ENCODE measurements at places on chromosomes 5 and 9.

DNA sequence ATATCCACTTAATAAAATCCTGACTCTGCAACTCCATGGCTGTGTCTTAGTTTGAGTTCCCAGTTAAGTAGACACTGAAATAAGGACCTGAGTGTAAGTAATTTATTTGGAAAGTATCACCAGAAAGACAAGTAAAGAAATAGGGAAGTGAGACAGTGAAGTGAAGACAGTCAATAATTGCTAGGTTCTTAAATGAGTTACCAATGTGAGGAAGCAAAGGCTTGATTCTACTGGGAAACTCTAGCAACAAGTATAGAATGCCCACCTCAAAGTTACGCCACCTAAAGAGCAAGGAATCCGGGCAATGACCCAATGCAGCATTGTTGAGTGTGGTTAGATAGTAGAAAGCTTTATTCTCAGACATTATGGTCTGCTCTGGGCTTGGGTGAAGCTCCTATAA, 383.9 kb downstream of the TLR4 start:
- no peak for DNase-seq

GRCh38 chr5:98121036-98121936, 652.2 kb upstream of the RGMB start:
- no peak for DNase-seq

GRCh38 chr9:131798246-131798645, 58.4 kb upstream of the RAPGEF1 start:
- DNase-seq, result no peak

DNA sequence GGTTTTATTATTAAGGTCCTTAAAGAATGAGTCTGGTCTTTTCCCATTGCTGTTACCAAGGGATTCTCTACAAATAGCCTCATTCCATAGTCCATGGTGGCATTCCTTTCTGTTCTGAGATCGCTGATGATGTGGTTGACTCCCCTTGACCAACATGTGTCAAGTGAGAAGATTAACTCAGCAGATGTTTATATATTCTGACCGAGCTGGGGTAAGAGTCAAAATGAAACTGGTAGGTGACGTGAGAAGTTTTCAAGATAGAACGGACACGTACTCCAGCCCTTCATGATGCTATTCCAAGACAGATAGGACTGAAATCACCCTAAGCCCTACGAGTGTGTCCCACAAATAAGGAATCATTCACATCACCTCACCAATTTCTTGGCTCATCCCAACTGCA, 155.5 kb upstream of the WWC1 start:
- DNase-seq, result no peak

DNA sequence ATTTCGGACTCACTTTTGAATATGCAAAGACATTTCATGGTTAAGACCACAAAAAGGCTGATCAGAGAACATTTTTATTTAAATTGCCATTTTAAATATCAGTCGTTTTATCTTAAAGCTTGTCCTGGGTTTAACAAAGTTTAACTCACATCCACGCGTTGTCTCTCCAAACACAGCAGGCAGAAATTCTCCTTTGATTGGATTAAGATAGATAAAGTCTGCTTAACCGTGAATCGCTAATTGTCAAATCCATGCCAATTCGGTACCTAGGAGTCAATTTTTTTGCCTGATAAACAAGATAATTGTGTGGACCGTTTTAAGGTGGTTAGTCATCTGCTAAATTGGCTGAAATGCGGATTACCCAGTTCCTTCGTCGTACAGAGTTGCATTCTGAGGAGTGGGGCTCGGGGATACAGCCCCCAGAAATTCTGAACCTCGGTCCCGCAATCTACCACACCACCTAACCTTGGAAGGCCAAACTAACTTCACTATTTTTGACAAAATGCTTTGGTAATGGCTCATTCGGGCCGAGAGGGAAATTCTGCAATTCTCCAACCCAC, 665 bp upstream of the BTF3 start:
- DNase-seq, result no peak

DNA sequence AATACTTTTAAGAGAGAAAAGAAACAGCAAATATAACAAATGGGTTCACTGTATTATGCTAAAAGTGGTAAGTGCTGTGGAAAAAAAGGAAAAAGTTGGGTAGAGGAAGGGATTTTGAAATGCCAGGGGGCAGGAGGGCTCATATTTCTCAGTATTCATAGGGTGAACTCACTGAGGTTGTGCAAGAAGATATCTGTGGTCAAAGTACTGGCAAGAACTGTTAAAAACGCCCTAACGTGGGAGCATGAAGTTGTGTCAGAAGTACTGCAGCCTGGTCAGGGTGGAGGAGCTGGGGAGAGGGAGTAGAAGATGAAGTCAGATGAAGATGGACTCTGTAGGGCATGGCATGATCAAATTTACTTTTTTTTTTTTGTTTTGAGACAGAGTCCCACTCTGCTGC, 31.2 kb upstream of the SLC28A3 start:
- DNase-seq, result no peak

DNA sequence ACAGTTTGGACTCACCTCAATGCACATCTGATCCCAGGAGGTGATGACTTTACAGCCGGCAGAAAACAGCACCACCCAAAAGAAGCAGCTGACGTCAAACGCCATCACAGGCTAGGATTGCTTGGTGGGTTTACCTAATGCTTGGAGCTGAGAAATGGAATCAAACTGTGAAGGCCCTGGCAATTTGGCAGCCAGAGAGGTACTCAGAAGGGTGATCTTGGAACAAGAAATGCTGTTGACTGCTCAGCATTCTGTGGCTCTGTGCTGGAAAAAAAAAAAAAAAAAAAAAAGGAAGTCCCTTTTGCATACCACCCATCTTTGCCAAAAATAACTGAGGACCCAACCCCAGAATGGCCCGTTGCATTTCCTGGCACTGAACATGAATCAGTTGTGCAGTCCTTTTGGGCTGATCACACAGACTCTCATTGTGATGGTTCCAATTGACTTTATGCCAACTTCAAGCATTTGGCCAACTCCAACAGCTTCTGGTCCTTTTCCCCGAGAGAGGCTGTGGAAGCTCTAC, at the start of gene CD180:
Gene CD180, minus strand, starts transcription at position 263 of the 523 bp plus-strand sequence. Its CDS starts 158 bp downstream, at position 105.
- DNase-seq, result no peak

GRCh38 chr5:157323107-157323706, 57.3 kb downstream of the CYFIP2 start:
- DNase-seq, result no peak

DNA sequence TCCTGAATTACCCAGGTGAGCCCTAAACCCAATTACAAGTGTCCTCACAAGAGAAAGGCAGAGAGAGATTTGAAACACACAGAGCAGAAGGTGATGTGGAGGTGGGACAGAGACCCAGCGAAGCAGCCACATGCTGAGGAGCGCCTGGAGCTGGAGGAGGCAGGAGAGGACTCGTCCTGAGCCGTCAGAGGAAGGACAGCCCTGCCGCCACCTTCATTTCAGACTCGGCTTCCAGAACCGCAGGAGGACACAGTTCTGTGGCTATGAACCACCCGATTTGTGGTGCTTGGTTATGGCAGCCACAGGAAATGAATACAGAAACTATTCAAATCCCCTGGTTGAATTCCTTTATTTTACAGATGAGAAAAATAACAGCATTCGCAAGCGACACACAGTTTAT, 16.4 kb upstream of the FBP1 start:
- no peak for DNase-seq

Measured in NCI-H2081 (cell line).